Muscle of leg (tissue), 16 donors: ENCODE measurements at places on chromosomes 11 and 22. TPM values are rescaled to one million over a fixed set of nuclear protein-coding genes. Genes with fewer than 3 reads are reported as not detected.
A peak's percentile ranks its signal among the peaks of the same experiment; 100 is the strongest.

DNA sequence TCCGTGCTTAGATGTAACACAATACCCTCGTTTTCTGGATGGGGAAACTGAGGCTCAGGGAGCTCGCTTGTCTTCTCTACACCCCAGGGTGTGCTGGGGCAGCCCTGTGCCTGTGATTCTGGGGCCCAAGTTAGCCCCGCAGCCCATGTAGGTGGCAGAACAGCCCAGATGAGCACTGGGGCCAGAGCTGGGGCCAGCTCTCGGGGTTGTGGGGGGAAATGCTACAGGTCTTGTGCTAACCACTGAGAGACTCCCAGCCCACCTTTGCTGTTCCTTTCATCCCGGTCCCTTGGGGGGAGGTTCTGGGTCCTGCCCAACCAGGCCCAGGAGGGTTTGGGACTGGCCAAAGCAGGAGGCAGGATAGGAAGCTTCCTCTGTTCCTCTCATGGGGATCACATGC, 13.5 kb downstream of the MYEOV start:
- no peak for DNase-seq

- DNase-seq, result peak; percentile 84
Observed at GRCh38 chr11:46537537-46538295, 56.1 kb downstream of the AMBRA1 start.

FXYD2 gene
- total RNA-seq, result 3.3 TPM

BEST1 gene
- 1.6 TPM for total RNA-seq

- peak; percentile 83 for DNase-seq
Observed at GRCh38 chr11:131370090-131370751, at the start of gene NTM. Gene NTM, plus strand, starts transcription at chr11:131370615.

OR8G1 gene
- total RNA-seq, result 0.09 TPM

CDC42EP1 gene
- 14.9 TPM for total RNA-seq

DNA sequence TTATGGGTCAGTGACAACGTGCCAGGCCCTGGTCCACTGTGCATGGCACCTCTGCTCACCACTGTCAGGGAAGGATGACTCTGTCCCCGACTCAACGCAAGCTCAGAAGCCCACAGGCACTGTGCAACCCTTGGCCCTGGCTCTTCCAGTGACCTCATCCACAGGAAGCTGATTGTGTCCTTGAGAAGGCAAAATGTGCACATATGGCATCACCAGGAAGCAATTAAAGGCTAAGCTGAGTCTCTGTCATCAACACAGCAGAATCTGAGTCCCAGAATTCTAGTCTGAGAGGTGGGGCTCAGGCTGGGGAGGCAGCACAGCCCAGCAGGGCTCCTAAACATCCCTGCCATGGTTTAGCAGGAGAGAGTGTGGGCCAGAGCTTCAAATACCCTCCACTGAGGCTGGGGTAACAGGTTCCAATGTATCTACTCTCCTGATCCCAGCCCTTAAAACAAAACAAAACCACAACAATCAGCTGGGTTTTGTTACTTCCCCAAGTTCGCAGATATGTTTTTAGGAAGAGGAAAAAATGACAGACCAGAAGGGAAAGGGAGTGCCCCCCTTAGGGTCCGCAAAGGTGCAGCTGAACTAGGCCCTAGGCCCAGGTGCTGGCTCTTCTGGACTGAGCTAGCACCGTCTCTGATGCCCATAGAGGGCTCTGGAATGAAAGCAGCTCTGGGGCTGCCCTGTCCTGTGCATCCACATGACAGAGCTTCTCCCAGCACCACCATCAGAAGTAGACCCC, 33.5 kb upstream of the GNAZ start:
- peak; percentile 15 for DNase-seq

GRCh38 chr11:131353766-131354165, 16.6 kb upstream of the NTM start:
- DNase-seq, result no peak

DNA sequence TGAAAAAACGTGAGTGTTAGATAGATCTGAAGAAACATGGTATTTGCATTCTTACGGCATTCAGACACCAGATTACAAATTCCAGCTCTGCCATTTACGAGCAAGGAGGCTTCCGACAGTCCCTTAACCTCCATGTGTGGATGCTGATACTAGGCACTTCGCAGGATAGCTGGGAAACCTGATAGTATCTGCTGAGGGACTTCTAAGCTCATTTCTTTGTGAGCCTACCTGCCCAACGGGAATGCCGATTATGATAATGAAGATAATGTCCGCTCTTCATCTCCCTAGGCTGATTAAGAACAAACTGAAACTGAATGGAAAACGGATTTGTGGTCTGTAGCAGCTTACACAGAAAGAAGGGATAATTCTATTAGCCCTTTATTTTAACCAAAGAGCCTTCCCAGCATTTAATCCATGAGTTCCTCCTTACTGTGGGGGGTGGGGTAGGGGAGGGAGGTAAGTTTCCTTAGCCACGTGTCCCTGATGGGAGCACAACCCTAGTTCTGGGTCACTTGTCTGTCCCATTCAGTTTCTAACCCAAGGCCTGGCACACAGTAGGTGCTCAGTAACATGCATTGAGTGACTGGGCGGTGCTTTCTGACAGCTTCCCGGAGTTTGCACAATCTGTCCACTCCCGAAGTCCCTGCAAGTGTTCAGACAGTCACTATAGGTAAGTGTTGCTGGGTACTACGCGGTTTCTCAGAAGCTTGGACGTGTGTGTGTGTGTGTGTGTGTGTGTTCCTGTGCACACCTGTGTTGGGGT, 39.2 kb downstream of the CD6 start:
- DNase-seq, result no peak

DNA sequence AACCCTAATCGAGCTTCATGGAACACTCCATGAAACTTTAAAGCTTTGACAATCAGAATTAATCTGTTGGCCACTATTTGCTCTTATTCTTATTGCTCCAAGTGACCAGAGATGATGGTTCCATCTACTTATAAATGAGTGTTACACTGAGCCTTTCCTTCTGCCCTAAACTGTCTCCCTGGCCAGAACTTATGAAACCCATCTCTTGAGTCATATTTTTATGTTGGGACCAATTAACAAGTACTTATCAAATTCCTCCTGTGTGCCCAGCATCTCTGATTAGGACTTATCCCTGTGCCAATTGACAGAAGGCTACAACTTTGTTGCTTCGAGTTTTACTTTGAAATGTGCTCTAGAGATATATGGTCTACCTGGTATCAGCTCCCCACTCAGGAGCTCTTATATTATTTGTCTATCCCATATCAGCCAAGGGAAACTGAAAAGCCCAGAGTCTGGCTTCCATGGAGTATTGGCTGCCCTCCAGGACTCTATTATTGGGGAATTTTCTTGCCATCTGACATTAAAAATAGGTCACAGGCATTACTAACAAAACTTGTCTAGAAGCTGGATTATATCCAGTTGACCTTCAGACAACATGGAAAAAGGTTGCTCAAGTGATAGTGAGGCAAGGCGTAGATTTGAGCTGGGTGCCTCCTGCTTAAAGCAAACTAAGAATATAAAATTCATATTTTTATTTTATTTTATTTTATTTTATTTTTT, 8.8 kb downstream of the KREMEN1 start:
- no peak for DNase-seq

GRCh38 chr11:41301023-41301422, 158.4 kb downstream of the LRRC4C start:
- no peak for DNase-seq

- DNase-seq, result no peak
Observed at GRCh38 chr11:7787239-7787638, 9.5 kb downstream of the OR5P2 start.

- no peak for DNase-seq
Observed at GRCh38 chr11:44564670-44565210, 723 bp upstream of the CD82 start.

- no peak for DNase-seq
Observed at GRCh38 chr11:34667810-34668582, 47.1 kb downstream of the EHF start.

DNA sequence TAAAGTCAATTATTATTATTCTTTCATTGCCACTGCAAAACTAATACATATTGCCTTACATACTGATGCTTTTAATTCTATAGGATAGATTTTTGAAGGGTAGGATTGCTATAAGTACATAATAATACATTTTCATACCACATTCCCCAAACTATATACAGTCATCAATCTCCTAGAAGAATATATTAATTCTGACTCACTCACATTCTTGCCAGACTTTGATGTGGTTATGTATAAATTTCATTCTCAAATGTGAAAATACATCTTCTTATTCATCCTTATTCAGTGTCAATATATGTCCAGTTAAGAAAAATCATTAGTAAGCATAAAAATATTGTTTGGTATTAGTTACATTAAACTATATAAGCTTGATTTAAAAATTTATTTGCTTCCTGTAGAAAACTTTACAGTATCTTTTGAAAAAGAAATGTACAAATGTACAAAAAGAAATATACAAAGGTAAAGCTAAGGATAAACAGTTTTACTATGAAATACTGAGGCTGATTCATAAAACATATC, 458.8 kb upstream of the CNTN5 start:
- DNase-seq, result no peak

GRCh38 chr11:34208266-34209135, 103.1 kb downstream of the NAT10 start:
- DNase-seq, result no peak

- DNase-seq, result no peak
Observed at GRCh38 chr11:66142370-66143263, 72.5 kb downstream of the PACS1 start.

DNA sequence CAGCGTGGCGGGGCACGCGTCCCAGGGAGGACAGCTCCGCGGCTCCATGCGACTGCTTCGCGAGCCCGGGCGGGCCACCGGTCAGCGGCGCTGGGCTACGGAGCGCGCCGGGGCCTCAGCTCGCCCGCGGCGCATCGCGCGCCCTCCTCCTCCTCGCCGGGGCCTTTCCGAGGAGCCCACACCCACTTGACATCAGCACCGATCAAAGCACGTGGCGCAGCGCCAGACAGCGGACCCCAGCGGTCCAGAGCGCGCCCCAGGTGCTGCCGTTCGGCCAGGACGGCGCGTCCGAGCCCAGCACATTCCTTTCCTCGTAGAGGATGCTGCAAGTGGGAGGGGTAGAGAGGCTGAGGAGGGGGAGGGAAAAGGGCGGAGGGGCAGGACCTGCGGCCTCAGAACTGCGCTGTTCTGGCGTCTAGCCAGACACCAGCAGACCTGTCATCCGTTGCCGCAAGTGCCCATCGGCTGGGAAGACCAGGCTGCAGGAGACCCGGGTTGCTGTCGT, 88.6 kb downstream of the PLEKHA7 start:
- peak; percentile 55 for DNase-seq

GRCh38 chr11:101348786-101349185, 219.2 kb upstream of the PGR start:
- DNase-seq, result no peak
